T-cell (primary cell): ENCODE measurements at places on chromosomes 16 and 17.

GRCh38 chr16:13441675-13442074 lies 478.3 kb upstream of the ERCC4 start:
- DNase-seq = no peak

DNA sequence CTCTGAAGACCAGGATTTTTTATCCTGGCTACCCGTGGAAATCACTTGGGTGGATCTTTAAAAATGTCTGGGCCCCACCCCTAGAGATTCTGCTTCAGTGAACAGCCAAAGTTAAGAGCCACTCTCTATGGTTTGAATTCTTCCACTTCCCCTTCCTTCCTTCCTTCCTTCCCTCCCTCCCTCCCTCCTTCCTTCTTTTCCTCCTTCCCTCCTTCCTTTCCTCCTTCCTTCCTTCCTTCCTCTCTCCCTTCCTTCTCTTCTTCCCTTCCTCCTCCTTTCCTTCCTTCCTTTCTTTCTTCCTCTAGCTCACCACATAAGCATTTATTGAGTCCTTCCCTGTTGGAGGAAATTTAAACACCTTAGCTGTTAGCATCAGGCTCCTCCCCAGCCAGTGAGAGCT lies 203.6 kb downstream of the KATNIP start:
- DNase-seq = no peak

GRCh38 chr16:2977440-2977839 lies 2.8 kb downstream of the PKMYT1 start:
- no peak for DNase-seq

- no peak for DNase-seq
Measured at GRCh38 chr16:30079480-30079879, 3.7 kb downstream of the PPP4C start.

- no peak for DNase-seq
Measured at GRCh38 chr16:87571868-87572244, 30.5 kb upstream of the JPH3 start.

- no peak for DNase-seq
Measured at GRCh38 chr16:31325171-31325570, 29.8 kb upstream of the ITGAX start.

GRCh38 chr17:2369039-2369438 lies 31.7 kb downstream of the SGSM2 start:
- no peak for DNase-seq

- DNase-seq = no peak
Measured at GRCh38 chr17:866568-867103, 84.5 kb downstream of the MRM3 start.

GRCh38 chr17:9090641-9091096 lies 69.4 kb downstream of the NTN1 start:
- no peak for DNase-seq

GRCh38 chr17:9668517-9668916 lies 23.2 kb downstream of the USP43 start:
- no peak for DNase-seq

- no peak for DNase-seq
Measured at GRCh38 chr16:89106533-89107202, 13.0 kb downstream of the ACSF3 start.

GRCh38 chr16:66251476-66252160 lies 114.9 kb upstream of the CDH5 start:
- DNase-seq = no peak

GRCh38 chr16:23676924-23677480 lies 1.7 kb upstream of the PLK1 start:
- DNase-seq = no peak

- no peak for DNase-seq
Measured at GRCh38 chr17:49637739-49638138, 40.2 kb downstream of the SPOP start.

GRCh38 chr17:8861495-8862181 lies 5.8 kb downstream of the PIK3R6 start:
- DNase-seq = no peak

DNA sequence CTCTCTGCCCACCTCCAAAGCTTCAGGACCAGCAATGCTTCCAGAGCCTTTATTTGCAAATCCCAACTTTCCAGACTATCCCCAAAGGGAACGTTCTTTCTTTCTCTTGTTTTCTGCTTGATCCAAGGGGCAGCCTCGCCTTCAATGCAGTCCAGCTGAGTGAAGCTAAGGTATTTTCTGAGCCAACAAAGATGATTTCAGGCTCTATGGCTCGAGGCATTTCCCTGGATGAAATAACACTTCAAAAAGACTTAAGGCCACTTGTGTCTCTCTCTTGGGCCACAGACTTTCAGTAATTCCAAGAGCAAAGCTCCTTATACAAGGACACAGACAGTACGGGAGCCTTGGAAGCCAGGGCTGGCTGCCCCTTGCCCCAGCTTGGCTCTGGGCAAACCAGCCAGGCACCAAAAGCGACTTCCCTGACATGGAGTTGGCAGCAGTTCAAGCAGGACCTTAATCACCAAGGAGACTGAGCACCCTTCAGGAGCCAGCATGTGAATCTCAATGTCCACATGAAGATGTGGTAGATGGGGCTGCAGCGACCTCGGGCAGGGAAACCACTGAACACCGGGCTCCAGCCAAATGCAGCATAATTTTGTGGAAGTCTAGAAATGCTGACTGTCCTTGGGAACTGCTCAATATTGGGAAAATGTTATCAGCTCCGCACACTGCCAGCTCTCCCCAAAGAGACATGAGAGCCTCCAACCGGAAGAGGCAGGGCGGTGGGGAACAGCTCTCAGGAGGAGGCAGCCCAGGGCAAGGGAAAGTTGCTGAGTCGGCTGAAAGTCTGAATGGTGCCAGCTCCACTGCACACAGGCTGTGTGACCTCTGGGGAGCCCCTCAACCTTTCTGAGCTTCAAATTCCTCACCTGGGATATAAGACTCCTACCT lies 39.0 kb downstream of the TK2 start:
- DNase-seq = no peak

- DNase-seq = no peak
Measured at GRCh38 chr16:52501746-52502145, 45.2 kb downstream of the TOX3 start.

- DNase-seq = no peak
Measured at GRCh38 chr17:11144358-11145233, 96.4 kb upstream of the SHISA6 start.

DNA sequence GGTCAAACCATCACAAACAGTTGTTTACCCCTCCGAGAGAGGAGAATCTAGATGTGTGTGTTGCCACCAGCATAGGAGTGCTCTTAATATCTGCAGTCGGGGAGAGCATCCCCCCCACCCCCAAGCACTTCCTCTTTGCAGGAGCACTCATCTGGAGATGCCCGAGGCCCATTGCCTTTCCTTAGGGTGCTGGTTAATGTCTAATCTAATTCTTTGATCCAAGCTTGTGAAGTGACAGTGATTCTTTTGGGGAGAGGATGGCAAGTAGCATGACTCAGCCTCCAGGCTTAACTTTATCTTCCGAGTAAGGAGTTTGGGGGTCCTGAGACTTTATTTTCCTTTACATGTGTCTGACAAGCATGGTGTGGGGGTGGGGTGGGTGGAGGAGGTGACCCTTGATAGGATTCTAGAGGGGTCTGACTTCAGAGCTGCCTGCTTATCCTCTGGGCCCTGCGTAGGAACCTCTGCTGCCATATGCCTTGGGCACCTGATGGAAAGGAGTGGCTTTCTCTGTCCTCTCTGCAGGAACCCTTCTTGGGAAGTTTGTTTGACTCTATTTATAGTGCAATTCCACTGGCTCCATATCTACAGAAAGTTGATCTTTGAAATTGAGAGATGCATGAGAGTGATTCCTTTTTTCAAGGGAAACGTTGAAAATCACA lies 207.1 kb downstream of the SPECC1 start:
- no peak for DNase-seq

GRCh38 chr17:79722787-79723186 lies 8.0 kb upstream of the ENPP7 start:
- no peak for DNase-seq

DNA sequence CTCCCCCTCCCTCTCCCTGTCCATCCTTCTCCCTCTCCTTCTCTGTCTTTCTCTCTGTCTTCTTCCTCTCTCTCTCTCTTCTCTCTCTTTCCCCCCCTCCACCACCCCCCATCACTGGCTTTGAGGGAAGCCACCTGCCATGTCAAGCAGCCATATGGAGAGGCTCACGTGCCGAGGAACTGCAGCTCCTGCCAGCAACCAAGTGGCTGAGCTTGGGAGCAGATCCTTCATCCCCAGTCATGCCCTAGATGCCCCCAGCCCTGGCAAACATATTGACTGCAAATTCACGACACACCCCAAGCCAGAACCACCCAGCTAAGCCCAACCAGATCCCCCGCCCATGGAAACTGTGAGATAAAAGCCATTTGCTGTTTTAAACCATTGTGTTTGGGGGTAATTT lies 40.9 kb upstream of the RBFOX3 start:
- no peak for DNase-seq

- no peak for DNase-seq
Measured at GRCh38 chr17:64387145-64387473, 3.6 kb downstream of the PECAM1 start.

DNA sequence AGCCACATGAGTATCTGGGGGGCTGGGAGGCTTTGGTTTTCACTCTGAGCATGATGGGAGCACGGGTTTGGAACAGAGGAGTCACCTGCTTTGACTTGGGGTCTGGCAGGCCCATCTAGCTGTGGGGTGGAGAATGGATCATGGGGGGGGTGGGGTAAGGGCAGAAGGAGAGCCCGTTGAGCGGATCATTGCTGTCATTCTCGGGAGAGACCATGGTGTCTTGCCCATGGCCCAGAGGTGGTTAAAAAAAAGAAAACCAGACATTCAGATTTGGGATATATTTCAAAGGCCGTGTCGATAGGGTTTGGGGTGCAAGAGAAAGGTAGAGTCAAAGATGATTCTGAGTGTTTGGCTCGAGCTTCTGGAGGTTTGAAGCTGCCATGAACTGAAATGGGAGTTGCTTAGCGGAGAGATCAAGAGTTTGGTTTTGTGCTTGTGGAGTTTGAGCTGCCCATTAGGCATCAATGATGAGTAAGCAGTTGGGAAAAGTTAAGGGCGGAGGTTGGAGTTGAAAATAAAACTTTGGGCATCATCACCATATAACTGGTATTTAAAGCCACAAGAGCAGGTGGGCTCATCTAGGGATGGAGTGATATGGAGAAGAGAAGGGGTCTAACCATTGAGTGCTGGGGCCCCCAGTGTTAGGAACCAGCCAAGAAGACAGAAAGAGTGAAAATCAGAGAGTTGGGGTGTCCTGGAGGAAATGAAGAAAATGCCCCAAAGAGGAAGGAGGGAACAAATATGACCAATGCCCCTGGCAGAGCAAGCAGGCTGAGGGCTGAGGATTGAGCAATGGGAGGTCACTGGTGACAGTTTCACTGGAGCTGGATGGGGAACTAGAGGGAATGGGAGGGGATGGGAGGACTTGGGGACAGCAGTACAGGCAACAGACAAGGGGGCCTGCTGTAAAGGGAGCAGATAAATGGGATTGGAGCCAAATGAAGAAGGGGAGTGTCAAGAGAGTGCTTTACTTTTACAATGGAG lies 1.9 kb downstream of the NOD2 start:
- DNase-seq = no peak

DNA sequence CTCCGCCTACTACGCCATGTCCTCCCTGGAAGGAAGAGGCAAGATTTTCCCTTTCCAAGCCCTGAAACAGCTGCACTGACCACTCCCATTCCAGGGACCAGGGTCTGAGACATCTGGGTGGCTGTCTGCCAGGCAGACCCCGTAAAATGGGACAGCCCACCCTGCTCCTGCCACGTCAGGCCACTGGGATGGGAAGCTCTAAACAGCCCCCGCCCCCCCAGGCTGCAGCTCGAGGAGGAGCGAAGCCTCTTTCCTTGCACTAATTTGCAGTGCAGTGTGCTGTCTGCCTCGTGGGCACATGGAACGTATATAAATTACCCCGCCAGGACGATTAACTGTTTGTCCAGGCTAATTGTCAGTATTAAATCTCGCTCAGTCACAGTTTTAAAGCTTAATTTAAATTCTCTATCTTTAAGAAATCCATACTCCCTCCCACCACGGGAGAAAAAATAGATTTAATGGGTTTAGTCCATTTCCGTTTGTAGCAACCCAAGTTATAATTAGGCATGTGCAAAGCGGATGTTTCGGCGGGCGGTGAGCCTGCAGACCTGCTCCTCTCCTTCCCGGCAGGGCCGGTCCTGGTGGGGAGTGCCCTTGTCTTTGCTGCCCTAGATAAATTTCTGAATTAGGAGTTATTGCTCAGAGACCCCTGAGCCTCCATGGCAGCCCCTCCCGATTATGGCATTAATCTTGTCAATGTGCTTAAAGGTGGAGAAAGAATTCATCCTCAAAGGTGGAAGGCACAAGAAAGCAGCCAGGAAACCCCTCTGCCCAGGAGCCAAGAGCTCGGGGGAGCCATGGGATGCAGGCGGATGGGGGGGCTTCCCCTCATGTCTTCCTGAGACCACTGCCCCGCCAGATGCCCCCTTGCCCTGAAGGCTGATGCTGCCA lies 268.0 kb upstream of the TNRC6C start:
- DNase-seq = no peak

DNA sequence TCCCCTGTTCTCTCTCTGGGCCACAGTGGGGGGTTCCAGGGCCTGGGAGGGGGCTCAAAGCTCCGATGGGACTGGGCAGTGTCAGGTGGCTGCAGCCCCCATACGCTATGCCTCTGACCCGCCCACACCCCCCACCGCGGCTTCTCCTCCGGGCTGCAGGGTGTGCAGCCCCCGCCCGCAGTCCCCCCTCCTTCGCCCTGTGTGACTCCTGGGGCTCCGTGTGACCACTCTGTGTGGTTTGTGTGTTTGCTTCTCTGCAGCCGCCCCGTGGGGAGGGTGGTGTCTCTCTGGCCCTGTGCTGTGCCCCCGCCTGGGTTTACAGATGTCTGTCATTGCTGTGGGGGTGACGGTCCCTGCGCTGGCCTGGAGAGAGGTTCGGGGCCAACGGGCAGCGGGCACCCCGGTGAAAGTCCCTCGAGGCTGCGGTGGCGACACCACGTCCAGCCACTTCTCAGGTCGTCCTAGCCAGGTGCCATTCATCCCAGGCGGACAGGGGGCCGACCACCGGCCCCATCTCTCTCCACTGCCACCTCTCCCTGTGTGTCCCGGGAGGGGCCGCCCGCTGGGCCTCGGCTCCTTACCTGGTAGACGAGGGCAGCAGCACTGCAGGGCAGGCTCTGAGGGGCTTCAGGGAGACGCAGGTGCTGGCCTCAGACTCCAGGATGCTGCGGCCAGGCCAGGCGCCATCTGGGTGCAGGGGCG lies 5.5 kb downstream of the SSTR5 start:
- no peak for DNase-seq

DNA sequence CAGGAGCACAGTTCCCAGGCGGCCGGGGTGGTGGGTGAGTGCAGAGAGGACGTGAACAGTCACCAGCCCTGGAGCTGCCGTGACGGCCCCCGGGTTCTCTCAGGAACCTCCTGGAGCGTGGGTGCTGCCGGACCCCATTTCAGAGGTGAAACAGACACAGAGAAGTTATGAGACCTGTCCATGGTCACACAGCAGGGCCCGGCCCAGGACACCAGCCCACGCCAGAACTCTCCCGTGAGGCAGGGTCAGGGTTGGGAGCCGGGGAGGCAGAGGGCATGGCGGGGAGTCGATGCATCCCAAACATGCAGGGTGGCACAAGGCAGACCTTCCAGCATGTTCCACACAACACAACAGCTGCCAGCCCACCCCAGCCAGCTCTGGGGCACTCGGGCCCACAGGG lies 3.8 kb upstream of the PVALEF start:
- DNase-seq = no peak

GRCh38 chr17:39244016-39244599 lies 18.4 kb upstream of the STAC2 start:
- no peak for DNase-seq

GRCh38 chr17:62802561-62803205 lies 5.4 kb downstream of the MARCHF10 start:
- DNase-seq = no peak
